ENCODE measurements at places on chromosomes 5 and 9. TPM values are rescaled to one million over a fixed set of nuclear protein-coding genes. Genes with fewer than 3 reads are reported as not detected.

DNA sequence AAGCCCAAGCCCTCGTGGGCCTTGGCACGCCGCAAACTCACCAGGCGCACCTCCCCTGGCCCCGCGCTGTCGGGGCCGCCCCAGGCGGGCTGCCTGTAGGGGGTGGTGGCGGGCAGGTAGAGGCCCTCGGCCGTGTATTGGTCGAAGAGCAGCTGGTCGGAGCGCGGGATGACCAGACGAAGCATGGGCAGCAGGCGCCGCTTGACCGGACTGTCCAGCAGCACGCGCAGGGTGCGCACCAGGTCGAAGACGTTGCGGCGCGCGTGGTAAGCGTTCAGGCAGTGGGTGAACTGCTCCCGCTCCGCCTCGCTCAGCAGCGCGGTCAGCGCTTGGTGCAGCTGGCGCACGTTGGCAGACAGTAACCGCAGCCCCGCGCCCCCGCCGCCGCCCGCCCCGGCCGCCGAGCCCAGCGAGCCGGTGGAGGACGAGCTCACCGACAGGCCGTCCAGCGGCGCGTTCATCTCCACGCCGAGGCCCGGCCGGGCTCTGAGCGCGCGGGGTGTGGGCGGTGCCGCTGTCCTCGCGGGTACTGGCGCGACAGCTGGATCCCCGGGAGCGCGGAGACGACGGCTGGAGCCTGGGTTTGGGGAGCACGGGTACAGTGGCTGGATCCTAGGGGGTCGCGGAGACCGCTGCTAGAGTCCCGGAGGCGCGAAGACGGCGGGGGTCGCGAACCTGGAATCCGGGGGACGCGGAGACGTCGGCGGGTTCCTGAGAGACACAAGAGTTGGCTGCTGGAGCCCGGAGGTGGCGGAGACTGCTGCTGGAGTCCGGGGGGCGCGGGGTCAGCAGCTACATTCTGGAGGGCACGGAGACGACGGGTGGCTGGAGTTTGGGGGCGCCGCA lies 709 bp downstream of the WHRN start:
- H3K27ac ChIP-seq = no peak overlapping the region
- no peaks in the 10 kb centered on the region for H3K27me3 ChIP-seq
- H3K4me3 ChIP-seq = peak overlapping the region; percentile 55
- DNase-seq = peak; percentile 37
- H3K4me1 ChIP-seq = peaks cover 4% of the 10 kb centered on the region
- H3K36me3 ChIP-seq = no peaks in the 10 kb centered on the region

DNA sequence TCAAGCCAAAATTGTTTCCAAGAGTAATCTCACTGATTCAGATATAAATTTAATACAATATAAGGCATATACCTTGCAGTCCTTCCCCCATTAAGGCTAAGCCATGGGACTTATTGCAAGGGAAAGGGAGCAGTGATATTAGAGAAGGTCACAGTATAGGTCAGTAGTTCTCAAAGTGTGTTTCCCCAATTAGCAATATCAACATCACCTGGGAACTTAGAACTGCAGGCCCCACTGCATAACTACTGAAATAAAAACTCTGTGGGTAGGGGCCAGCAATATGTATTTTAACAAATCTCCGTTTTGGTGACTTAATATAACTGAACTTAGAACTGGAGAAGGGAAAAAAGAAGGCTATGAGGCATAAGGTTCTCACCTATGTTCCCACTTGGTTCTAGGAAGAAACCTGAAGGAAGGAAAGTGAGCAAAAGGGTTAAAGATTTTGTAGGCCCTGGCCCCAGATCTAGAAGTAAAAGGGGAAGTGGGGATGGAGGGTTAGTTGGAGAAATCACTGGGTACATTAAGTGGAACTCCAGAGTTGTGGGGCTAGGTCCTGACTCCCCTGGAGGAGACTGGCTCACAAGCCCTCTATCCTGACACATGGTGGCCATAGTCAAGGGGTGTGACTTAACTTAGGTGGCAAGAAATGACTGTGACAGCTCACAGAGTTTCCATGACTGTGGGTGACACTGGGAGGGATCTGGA lies 40.7 kb downstream of the WDR36 start:
- H3K4me3 ChIP-seq = no peak overlapping the region
- H3K36me3 ChIP-seq = no peaks in the 10 kb centered on the region

DNA sequence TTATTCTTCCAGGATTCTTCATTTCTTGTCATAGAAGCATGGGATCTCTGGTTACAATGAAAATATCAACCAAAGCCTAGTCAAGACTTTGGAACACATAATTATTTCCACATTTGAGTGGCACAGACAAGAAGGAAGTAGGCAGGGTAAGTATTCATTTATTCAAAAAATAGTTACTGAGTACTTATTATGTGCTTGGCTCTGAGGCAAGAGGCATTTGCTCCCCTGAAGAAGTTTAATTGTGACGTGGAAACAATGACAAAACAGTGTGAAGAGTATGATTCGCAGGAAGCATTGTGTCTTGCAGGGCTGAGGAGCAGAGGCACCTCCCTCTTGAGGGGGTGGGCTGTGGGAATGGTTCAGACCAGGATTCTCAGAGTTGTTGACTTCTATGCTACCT lies 45.0 kb upstream of the TNFSF15 start:
- no peaks in the 10 kb centered on the region for H3K36me3 ChIP-seq
- DNase-seq = no peak
- no peaks in the 10 kb centered on the region for H3K4me1 ChIP-seq
- no peak overlapping the region for H3K27ac ChIP-seq
- H3K27me3 ChIP-seq = no peaks in the 10 kb centered on the region

- no peak for DNase-seq
- no peak overlapping the region for H3K4me3 ChIP-seq
Measured at GRCh38 chr5:67038817-67039603, 157.6 kb downstream of the CD180 start.

GRCh38 chr5:133128066-133128465 lies 76.3 kb downstream of the HSPA4 start:
- no peak for DNase-seq
- H3K4me3 ChIP-seq = no peak overlapping the region
- no peak overlapping the region for H3K27ac ChIP-seq

GRCh38 chr9:32395510-32396216 lies 11.2 kb downstream of the ACO1 start:
- H3K27me3 ChIP-seq = no peaks in the 10 kb centered on the region
- peaks cover 4% of the 10 kb centered on the region for H3K4me1 ChIP-seq
- peaks cover 1% of the 10 kb centered on the region for H3K36me3 ChIP-seq
- no peak for DNase-seq

DNA sequence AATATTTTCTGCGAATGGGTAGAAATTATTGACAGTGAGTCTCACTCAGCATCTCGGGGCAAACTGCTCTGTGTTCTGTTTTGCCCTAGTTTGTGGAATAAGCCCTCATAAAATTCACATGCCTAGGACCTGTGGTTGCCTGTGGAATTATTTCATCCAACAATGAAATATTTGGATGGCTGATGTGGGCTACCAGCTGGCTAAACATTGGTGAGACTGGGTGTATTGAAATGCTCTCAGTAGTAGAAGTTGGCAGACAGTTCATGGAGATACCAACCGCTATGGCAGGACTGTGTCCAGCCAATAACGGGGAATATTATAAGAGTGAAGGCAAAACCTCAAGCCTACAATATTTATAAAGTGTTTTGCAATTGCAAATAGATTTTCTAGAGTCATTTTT lies 344.1 kb upstream of the RPS23 start:
- H3K4me3 ChIP-seq = no peak overlapping the region
- no peak for DNase-seq
- no peaks in the 10 kb centered on the region for H3K27me3 ChIP-seq

GRCh38 chr5:125088522-125089105 lies 342.2 kb upstream of the ZNF608 start:
- DNase-seq = no peak
- H3K36me3 ChIP-seq = no peaks in the 10 kb centered on the region
- H3K4me1 ChIP-seq = no peaks in the 10 kb centered on the region
- H3K27me3 ChIP-seq = no peaks in the 10 kb centered on the region
- no peak overlapping the region for H3K4me3 ChIP-seq

DNA sequence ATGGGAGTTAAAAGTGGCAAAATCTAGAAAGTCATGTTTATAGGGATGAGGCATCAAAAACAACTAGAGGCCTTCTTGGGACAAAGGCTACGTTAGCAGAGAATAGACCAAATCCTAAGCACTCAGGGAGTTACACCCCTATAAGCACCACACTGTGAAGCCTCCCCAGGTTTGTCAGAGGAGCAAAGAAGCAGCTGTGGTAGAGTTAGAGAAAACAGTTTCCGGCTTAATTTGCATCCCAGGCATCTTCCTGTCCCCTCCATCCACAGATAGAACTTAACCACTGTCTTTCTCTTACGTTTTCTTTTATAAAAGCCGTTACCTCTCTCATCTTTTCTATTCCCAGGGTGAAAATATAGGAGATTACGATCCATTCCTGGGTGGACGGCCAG lies 188.6 kb upstream of the KLF9 start:
- no peak for DNase-seq
- no peak overlapping the region for H3K4me3 ChIP-seq
- no peaks in the 10 kb centered on the region for H3K27me3 ChIP-seq
- H3K27ac ChIP-seq = no peak overlapping the region
- H3K36me3 ChIP-seq = no peaks in the 10 kb centered on the region

Gene SEMA5A
- 1.1 TPM for polyA plus RNA-seq

Data from liver (tissue), 10 donors.